ENCODE measurements at places on chromosomes 1 and 21. TPM values are rescaled to one million over a fixed set of nuclear protein-coding genes. Genes with fewer than 3 reads are reported as not detected.

OR2T29 gene
- not detected for total RNA-seq

DNA sequence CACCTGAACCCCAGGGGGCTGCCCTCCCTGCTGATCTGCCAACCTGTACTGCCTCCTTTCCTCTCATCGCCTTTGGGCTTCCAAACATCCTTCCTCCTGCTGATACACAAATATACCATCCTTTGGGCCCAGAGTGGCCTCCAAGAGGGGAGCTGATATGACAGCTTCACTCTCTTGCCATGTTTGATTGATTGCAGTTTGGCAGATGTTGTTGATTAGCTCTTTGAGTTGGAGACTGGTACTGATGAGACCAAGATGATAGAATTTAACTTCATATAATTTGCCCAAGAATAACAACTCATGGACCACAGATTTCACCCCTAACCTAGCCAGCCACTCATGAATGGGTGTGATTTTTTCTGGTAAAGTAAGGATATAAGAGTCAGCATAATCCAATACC is 227.8 kb downstream of the HHAT start:
- peaks cover 3% of the 10 kb centered on the region for H3K27me3 ChIP-seq
- no peaks in the 10 kb centered on the region for H3K4me1 ChIP-seq
- H3K4me3 ChIP-seq = no peak overlapping the region
- H3K36me3 ChIP-seq = no peaks in the 10 kb centered on the region

GRCh38 chr1:91608876-91609275 is 108.2 kb downstream of the CDC7 start:
- no peaks in the 10 kb centered on the region for H3K27me3 ChIP-seq
- no peak overlapping the region for H3K27ac ChIP-seq
- DNase-seq = no peak

SMPDL3B gene
- 0.30 TPM for total RNA-seq

- H3K27ac ChIP-seq = peak overlapping the region; percentile 63
- no peak for DNase-seq
- H3K4me3 ChIP-seq = peak overlapping the region; percentile 62
- H3K4me1 ChIP-seq = peaks cover 33% of the 10 kb centered on the region
- H3K27me3 ChIP-seq = peaks cover 2% of the 10 kb centered on the region
Observed at GRCh38 chr1:175237389-175237788, 44.8 kb upstream of the KIAA0040 start.

GRCh38 chr1:187665483-187665882 is 836.7 kb downstream of the PLA2G4A start:
- H3K4me3 ChIP-seq = no peak overlapping the region
- no peaks in the 10 kb centered on the region for H3K4me1 ChIP-seq
- H3K36me3 ChIP-seq = no peaks in the 10 kb centered on the region
- no peak for DNase-seq

DNA sequence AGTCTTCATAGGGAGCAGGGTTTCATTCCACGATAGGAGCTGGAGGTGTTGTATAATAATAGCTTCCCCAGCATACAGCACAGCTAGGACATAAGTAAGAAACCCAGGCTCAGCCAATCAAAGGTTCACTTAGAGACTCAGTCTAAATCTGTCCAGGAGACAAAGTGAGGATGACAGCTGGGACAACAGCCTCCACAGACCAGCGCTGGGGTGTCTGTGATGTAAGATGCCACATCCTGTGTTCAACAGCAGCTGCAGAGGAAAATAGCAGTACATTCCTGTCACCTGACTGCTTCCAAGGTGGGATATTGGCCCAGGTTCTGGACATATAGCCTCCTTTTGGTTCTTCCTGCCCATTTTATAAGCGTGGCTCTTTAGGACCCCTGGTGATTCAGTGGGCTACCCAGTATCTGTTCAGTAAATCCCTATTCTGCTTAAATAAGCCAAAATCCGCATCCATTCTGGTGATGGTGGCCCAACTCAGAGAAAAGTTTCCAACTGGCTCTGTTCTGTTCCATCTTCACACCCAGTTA is 176.8 kb upstream of the SYT6 start:
- H3K27me3 ChIP-seq = peaks cover 12% of the 10 kb centered on the region
- H3K4me1 ChIP-seq = peaks cover 23% of the 10 kb centered on the region
- no peak overlapping the region for H3K4me3 ChIP-seq
- peak; percentile 70 for DNase-seq

MYOG gene
- total RNA-seq = not detected

RABGAP1L gene
- total RNA-seq = 37.2 TPM

LCE5A gene
- not detected for total RNA-seq

RAB7B gene
- total RNA-seq = not detected

- no peak for DNase-seq
- H3K36me3 ChIP-seq = peaks cover 18% of the 10 kb centered on the region
- H3K4me1 ChIP-seq = peaks cover 5% of the 10 kb centered on the region
- H3K27ac ChIP-seq = peak overlapping the region; percentile 3
- H3K27me3 ChIP-seq = no peaks in the 10 kb centered on the region
- H3K4me3 ChIP-seq = no peak overlapping the region
Observed at GRCh38 chr1:37865348-37866120, 6.1 kb upstream of the MTF1 start.

GRCh38 chr1:58060559-58061170 is 485.9 kb downstream of the OMA1 start:
- no peaks in the 10 kb centered on the region for H3K27me3 ChIP-seq
- no peaks in the 10 kb centered on the region for H3K36me3 ChIP-seq
- no peak overlapping the region for H3K27ac ChIP-seq
- H3K4me3 ChIP-seq = no peak overlapping the region
- H3K4me1 ChIP-seq = no peaks in the 10 kb centered on the region
- no peak for DNase-seq

DNA sequence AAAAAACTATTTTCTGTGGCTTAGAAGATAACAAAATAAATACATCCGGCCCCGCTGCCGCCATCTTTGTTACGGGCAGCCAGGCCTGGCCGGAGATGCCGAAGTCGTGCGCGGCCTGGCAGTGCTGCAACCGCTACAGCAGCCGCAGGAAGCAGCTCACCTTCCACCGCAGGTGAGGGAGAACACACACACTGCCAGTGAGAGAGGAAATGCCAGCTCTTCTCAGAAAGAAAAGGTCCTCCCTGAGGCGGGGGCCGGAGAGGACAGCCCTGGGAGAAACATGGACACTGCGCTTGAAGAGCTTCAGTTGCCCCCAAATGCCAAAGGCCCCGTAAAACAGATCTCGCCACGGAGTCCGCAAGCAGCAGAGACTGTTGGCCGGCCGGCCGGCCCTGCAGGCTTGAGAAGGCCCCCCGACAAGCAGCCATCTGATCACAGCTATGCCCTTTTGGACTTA is 323.2 kb downstream of the AMY1C start:
- no peaks in the 10 kb centered on the region for H3K4me1 ChIP-seq
- no peak overlapping the region for H3K27ac ChIP-seq
- H3K36me3 ChIP-seq = no peaks in the 10 kb centered on the region
